Activated effector memory CD4-positive, alpha-beta T cell treated with anti-CD3 and anti-CD28 coated beads, Interleukin-2, amount 50 U/mL, for 16 hours (primary cell): ENCODE measurements at places on chromosomes 6 and 20.

GRCh38 chr6:130409418-130410100 is 43.7 kb downstream of the TMEM200A start:
- DNase-seq, result no peak

DNA sequence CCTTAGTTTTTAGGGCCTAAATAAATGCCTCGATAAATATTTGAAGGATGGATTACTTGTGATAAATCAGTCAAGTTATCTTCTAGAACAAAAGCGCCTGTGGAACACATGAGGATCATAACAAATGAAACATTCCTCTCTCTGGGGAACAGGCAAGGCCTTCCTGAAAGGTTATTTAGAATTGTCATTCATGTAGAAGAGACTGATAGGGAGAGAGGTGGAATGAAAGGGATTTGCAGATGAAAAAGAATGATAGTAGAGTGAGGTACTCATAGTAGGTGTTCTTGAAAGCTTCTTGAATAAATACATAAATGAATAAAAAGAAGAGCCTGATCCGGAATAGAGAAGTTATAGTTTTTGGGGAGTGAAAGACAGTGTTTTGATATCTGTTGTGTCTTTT is 30.5 kb downstream of the TSPYL4 start:
- DNase-seq, result no peak

- DNase-seq, result no peak
These were observed 41.8 kb downstream of the ATXN1 start for GRCh38 chr6:16719488-16719887.

DNA sequence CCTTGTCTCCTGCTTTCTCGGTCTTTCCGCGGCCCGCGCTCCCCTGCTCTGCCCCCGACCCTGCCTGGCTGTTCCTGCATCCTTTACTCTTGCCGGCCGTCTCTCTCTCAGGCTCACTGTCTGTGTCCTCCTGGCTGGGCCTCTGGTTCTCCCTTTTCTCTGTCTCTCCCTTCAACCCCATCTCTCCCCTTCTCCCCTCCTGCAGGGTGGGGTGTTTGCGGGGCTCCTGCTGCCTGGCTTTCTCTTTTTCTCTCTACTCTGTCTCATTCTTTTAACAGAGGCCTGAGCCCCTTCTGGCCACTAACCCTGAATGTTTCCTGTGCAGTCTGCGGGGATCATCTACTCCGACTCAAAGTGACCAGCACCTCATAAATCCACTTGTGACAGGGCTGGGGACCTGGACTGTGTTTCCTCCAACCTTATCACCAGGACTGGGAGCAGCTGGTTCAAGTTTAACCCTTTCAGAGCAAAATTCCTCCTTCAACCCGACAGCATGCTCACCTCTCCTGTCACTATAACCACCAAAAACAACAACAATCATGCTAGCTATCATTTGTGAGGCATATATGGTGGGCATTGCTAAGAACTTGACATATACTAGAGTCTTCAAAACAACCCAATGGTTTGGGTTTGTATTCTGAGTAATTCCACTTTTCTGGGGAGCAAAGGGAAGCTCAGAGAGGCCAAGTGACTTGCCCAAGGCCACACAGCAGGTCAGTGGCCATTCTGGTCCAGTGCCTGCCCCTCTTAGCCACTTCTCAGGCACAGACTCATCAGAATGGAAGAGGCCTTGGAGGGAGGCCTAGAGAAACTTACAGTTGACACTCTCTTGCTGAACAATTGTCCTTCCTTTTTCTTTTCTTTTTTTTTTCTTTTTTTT is 811 bp upstream of the RSPO4 start:
- DNase-seq, result no peak

- no peak for DNase-seq
These were observed 80.8 kb downstream of the RCAN2 start for GRCh38 chr6:46410334-46410953.

- DNase-seq, result no peak
These were observed 85.8 kb downstream of the PLCG1 start for GRCh38 chr20:41223112-41223511.

GRCh38 chr6:114714836-114715507 is 372.1 kb upstream of the HS3ST5 start:
- DNase-seq, result no peak

GRCh38 chr20:29326376-29327070 is 1930.9 kb upstream of the DEFB115 start:
- no peak for DNase-seq

DNA sequence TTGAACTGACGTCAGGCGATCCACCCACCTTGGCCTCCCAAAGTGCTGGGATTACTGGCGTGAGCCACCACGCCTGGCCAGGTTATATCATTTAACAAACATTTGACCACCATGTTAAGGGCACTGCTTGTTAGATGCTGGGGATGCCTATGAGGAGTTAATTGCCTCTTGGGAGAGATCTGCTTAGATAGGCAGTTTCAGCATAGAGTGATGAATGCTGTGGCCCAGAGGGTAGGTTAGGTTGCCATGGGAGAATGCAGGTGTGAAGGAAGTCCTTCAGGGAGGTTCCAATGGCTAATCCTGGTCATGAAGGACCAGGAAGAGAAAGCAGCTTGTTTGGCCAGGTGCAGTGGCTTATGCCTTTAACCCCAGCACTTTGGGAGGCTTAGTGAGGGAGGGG is 17.0 kb downstream of the PHF20 start:
- no peak for DNase-seq

- DNase-seq, result no peak
These were observed 156.1 kb downstream of the TRIM27 start for GRCh38 chr6:28767691-28768090.

- DNase-seq, result no peak
These were observed 52.3 kb downstream of the ABHD12 start for GRCh38 chr20:25338112-25339023.

DNA sequence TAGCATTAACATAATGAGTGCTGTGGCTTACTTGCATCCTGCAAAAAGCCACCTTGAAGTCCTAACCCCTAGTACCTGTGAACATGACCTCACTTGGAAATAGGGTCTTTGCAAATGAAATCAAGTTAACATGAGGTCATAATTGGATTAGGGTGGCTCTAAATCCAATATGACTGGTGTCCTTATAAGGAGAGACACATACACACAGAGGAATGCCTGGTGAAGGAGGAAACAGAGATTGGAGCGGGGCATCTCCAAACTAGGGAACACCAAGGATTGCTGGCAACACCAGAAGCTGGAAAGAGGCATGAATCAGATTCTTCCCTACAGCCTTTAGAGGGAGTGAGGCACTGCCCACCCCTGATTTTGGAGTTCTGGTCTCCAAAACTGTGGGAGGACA is 17.6 kb upstream of the RPS6KA2 start:
- no peak for DNase-seq

DNA sequence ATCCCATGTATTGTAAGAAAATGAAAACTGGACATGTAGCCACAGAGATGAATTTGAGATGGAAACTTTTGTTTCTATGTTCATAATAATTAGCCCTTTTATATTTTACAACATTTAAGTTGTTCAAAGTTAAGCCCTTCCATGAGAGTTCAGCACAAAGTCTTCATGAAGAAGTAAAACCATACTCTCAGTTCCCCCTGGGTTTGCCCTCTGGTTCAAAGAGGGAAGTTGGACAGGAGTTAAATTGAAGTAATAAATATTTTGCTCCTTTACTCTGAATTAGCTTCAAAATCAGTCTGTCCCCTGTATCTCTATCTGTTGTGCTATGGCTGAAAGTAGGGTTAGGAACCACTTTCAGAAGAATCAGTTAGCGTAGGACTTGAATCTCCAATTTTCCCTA is 31.1 kb downstream of the PHACTR2 start:
- DNase-seq, result no peak

DNA sequence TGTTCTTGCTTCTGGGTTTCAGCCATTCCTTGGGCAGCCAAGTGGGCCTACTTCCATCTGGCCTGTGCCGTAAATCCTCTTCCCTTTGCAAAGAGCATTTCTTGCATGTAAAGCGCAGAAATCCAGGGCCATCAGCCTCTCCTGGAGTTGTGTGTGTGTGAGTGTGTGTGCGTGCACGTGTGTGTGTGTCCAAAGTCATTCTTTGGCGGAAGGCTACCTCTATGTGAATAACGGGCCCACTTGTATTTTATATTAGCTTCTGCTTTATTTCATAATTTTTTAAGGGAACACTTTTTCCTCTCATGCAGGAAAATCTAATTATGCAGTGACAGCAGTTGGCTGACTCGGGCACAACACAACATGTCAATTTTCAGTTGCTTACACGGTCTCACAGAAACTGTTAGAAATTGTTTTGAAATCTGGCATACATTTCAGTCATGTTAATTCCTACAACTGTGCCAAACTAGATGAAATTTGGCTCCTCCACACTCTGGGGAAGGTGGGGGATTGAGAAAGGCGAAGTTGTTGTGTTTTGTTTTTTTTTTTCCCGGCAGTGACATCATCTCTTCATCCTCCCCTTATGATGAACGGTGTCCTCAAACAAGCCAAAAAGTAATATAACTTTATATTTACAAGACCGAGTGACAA is 223.7 kb upstream of the TSHZ2 start:
- no peak for DNase-seq

GRCh38 chr6:112288475-112288874 is 34.1 kb upstream of the LAMA4 start:
- no peak for DNase-seq

GRCh38 chr20:18650224-18650623 is 62.4 kb downstream of the DTD1 start:
- no peak for DNase-seq

DNA sequence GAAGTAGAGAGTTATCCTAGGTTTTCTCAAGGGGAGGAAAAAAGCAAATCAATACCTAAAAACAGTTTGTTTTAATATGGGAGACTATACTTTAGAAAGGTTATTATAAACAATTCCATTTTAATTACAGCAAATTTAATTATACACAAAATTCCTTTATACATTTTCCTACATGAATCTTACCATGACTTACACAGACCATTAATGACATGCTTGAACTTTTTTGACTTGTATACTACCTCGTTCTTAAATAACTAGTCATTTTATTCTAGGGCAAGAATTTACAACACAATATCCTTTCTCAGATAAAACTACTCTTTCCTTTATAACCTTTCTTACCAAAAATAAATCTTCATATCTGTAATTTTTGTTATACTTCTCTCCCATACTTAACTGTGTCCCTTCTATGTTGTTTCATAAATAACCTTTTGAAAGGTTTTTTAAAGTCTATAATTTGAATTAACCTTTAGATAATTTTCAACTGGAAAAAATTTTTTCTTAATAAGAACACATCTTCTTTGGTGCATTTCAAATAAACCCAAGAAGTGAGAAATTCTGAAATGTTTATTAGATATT is 729.4 kb downstream of the TENT5A start:
- no peak for DNase-seq

- no peak for DNase-seq
These were observed 18.0 kb downstream of the SCAF8 start for GRCh38 chr6:154751011-154751800.

DNA sequence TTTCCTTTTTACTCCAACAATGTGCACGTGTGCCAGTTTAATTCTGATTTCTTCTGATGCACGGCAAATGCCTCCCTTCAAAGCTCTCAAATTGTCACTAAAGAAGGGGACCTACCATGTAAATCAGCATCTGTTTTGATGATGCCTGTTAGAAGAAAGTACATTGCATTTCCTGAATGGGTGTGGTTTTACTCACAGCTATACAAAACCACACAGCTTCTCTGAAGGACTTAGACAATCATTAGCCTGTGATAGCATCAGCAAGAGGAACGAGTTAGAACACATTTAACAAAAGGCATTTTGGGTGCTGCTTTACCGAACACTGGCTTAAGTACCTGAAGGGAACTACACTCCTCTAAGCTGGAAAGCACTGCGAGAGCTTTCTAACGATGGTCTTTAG is 109.4 kb downstream of the ATXN1 start:
- no peak for DNase-seq

GRCh38 chr6:90860822-90861601 is 274.1 kb upstream of the MAP3K7 start:
- no peak for DNase-seq

DNA sequence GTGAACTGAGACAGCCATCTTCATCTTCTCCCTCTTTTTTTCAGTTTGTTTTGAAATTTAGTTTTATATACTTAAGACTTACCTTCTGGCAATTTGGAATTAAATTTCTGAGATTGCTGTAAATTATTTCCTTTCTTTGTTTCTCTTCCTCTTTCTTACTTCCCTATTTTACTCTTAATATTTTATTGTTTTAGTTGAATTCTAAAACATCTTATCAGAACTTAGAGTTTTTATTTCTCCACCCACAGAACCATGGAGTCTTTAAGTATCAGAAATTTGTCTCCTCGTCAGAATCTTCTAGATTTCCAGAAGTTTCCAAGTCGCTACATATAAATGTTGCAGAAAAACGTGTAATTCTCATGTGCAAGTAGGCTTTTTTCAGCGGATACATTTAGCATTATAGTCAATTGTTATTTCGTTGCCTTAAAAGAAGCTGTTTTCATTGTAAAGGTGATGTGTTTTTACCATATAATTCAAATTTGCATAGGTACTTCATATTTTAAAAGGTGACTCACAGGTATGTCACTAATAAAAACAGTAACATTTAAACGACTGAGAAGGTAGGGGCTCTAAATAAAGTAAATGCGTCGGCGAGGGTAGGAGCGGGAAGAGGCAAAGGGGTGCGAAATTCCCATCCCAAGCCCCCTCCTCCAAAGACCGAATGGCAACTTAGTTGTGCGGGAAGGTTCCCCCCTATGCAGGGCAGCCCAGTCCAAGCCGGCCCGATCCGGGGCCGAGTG is 866 bp upstream of the MYO6 start:
- DNase-seq, result no peak

- no peak for DNase-seq
These were observed 14.2 kb upstream of the FAM8A1 start for GRCh38 chr6:17585766-17586490.

DNA sequence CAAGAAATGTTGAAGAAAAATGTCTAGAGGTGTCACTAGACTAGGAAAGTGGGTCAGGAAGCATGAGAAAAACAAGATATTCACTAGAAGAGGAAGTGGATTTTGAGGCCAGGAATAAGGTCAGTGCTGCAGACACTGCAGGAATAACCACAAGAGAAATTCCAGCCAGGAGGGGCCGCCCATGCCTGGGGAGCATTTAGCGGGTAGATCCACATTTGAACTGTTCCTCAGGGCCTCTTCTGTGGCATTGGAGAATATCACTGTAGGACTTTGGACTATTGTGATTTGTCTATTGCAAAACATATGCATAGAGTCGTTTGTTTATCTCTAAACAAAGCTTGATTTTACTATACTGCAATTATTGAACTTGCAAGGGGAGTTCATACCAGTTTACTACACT is 49.6 kb upstream of the CCDC28A start:
- DNase-seq, result no peak
